Parietal lobe (tissue), 2 donors: ENCODE measurements at places on chromosomes 1 and 21. TPM values are rescaled to one million over a fixed set of nuclear protein-coding genes. Genes with fewer than 3 reads are reported as not detected.

SPRR1A gene
- total RNA-seq: not detected

GREM2 gene
- 5.0 TPM for total RNA-seq

ZYG11A gene
- total RNA-seq: 0.31 TPM

CFHR3 gene
- total RNA-seq: not detected

VCAM1 gene
- 14.4 TPM for total RNA-seq

RPL5 gene
- total RNA-seq: 1,092 TPM

ZNF691 gene
- total RNA-seq: 10.6 TPM

PAPPA2 gene
- total RNA-seq: 9.4 TPM

CNR2 gene
- total RNA-seq: not detected

CR1L gene
- total RNA-seq: not detected

CYP4Z1 gene
- 0.63 TPM for total RNA-seq

CRYBG2 gene
- 0.63 TPM for total RNA-seq

BSND gene
- not detected for total RNA-seq

NTNG1 gene
- 14.4 TPM for total RNA-seq

C1orf87 gene
- not detected for total RNA-seq

MCOLN3 gene
- not detected for total RNA-seq

ZNF670 gene
- total RNA-seq: 20.7 TPM

CKS1B gene
- total RNA-seq: 15.0 TPM

KCNQ4 gene
- total RNA-seq: 1.9 TPM

EPHA10 gene
- 11.9 TPM for total RNA-seq

PODN gene
- total RNA-seq: 0.94 TPM

MPL gene
- total RNA-seq: not detected

F13B gene
- total RNA-seq: not detected
